ENCODE measurements at places on chromosomes 5 and 9. TPM values are rescaled to one million over a fixed set of nuclear protein-coding genes. Genes with fewer than 3 reads are reported as not detected.

DNA sequence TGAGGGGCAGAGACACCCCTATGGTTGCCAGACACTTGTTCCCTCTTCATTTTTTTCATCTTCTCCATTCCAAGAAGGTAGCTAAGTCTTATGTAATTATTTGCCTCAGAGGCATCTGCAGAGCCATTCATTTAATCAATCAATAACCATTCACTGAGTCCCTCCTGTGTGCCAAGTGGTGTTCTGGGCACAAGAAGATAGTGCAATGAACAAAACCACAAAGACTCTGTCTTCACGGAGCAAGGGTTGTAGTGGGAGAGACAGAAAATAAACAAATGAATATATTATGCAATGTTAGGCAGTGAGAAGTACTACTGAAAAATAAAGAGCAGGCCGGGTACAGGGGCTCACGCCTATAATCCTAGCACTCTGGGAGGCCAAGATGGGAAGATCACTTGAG, 41.4 kb upstream of the CTNNA1 start:
- no peaks in the 10 kb centered on the region for H3K36me3 ChIP-seq
- H3K4me3 ChIP-seq: no peak overlapping the region
- H3K4me1 ChIP-seq: peaks cover 19% of the 10 kb centered on the region
- peaks cover 4% of the 10 kb centered on the region for H3K27me3 ChIP-seq
- DNase-seq: no peak

DNA sequence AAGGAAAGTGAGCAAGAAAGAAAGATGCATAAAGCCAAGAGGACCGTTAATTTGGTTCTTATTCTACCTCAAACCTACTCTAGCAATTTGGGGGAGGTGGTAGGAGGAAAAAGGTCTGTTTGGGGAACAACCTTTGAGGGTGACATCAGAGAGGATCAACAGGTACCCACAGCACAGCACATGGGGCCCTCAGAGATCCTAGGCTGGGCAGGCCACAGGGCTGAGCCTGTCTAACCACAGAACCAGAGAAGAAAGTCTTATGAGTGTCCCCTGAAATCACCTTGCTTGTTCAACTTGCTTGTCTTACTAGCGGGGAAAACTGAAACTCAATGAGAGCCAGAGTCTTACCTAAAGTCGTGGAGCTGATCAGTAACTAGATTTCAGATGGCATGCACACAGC, 385.2 kb downstream of the SPOCK1 start:
- no peak overlapping the region for H3K27ac ChIP-seq
- peaks cover 5% of the 10 kb centered on the region for H3K36me3 ChIP-seq
- DNase-seq: no peak

DNA sequence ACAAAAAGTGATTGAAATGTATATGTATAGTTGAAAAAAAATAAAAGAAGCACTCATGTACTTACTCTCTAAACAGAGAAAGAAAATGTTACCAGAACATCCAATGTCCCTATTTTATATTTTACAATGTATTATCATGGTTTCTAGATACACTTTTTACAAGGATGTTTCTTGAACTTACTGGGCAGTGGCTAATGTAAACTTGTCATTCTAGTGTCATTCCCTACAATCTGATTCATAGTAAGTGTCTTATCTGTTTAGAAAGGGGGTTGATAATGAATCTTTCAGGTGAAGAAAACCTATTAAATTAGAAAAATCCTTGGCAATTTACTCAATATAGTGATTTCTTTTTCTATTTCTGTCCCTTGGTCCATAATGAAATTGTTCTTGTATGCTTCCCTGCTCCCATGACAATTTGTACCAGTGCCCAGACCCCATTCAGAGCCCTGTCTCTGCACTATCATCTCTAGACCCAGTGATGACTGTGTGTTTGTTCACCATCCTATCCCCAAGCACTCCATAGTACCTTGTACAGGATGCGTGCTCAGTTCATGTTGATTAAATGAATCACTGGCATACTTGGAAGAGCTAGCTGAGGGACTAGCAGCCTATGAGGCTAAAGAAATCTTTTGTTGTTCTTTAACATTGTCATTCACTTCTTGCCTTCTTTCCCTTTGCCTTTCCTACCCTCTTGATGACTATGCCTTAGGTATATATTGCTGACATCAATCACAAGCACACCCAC, 101.2 kb downstream of the HMHB1 start:
- H3K27ac ChIP-seq: no peak overlapping the region
- H3K27me3 ChIP-seq: peaks cover 4% of the 10 kb centered on the region
- DNase-seq: no peak

GRCh38 chr9:134192311-134192950, 28.1 kb upstream of the RNU6ATAC start:
- H3K4me3 ChIP-seq: no peak overlapping the region
- H3K27ac ChIP-seq: no peak overlapping the region
- H3K36me3 ChIP-seq: no peaks in the 10 kb centered on the region
- peaks cover 11% of the 10 kb centered on the region for H3K4me1 ChIP-seq

GRCh38 chr5:123718238-123718637, 206.3 kb downstream of the CSNK1G3 start:
- H3K4me3 ChIP-seq: no peak overlapping the region
- H3K27ac ChIP-seq: no peak overlapping the region
- no peak for DNase-seq
- H3K27me3 ChIP-seq: no peaks in the 10 kb centered on the region

GRCh38 chr9:32331240-32331639, 53.2 kb upstream of the ACO1 start:
- H3K4me1 ChIP-seq: no peaks in the 10 kb centered on the region
- no peak overlapping the region for H3K4me3 ChIP-seq
- no peaks in the 10 kb centered on the region for H3K27me3 ChIP-seq
- H3K27ac ChIP-seq: no peak overlapping the region
- no peaks in the 10 kb centered on the region for H3K36me3 ChIP-seq
- no peak for DNase-seq

DNA sequence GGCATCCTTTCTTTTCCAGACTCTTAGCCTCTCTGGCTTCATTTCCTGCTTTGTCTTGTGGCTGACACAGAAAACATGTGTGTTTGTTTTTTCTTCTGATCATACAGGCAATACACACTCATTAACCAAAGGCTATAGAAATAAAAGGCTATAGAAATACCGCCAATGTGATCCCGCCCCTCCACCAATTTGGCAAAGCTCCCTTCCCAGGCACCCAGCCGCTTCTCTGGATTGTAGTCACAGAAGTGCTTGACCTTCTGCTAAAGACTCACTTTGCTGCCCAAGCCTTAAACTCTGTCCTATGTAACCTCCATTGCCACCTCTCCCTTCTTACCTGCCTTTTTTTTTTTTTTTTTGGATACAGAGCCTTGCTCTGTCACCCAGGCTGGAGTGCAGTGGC, 5.3 kb downstream of the TXNDC15 start:
- no peak overlapping the region for H3K27ac ChIP-seq
- peaks cover 8% of the 10 kb centered on the region for H3K36me3 ChIP-seq
- H3K4me1 ChIP-seq: peaks cover 29% of the 10 kb centered on the region
- no peak for DNase-seq

TAS2R1 gene
- not detected for total RNA-seq

DNA sequence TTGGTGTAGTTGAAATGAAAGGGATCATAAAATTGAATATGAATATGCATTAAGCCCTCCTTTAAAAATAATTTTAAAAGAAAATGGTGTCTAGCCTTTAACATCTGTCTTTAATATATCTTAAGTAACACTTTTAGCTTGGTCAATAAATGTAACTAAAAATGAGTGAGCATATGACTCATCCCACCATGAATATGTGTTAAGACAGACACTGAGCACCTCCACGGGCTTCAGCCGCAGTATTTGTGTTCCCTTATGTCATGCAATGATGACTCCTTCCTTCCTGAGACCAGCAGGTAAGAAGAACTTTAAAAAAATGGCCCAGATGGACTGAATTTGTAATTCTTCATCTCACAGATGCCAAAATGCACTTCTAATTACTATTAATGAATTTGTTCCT, 563.2 kb downstream of the NR2F1-AS1 start:
- H3K27ac ChIP-seq: no peak overlapping the region
- H3K4me1 ChIP-seq: peaks cover 32% of the 10 kb centered on the region
- H3K36me3 ChIP-seq: no peaks in the 10 kb centered on the region

PCDHAC1 gene
- total RNA-seq: 4.1 TPM

DNA sequence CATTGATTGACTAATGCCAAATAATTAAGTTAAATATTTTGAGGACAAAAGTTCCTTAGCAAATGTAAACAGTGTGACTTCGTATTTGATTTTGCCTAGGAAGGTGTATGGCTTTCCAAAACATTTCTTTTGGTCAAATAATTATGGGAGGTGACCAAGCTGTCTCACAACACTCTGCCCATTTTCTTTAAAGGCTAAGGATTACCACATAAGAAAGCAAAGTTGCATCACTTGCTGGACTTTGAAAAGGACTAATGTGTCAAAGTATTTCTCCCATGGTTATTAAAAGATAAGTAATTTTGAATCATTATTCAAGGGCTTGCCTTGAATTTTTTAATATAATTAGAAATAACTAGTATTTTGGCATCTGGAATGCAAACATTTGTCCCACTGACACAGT, 74.7 kb downstream of the HAPLN1 start:
- no peak overlapping the region for H3K4me3 ChIP-seq
- DNase-seq: no peak
- H3K4me1 ChIP-seq: peaks cover 14% of the 10 kb centered on the region
- no peaks in the 10 kb centered on the region for H3K36me3 ChIP-seq
- H3K27ac ChIP-seq: no peak overlapping the region

GFPT2 gene
- 11.1 TPM for total RNA-seq

DNA sequence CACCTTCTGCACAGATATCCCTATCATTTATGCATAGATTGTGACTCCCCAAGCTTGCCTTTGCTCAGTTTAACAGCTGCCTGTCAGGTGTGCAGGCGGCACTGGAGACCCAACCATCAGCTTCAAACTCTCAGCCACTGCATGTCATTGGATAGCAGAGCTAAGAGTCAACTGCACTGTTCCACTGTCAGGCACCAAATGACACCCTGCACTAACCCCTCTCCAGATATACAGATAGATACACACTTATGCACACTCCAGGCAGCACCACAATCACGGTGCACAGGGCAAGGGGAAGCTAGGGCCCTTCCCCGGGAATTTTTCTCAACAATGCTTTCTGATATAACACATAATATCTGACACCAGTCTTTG, 142.3 kb downstream of the BNC2 start:
- H3K4me1 ChIP-seq: peaks cover 65% of the 10 kb centered on the region
- peaks cover 42% of the 10 kb centered on the region for H3K27me3 ChIP-seq
- H3K36me3 ChIP-seq: no peaks in the 10 kb centered on the region
- peak overlapping the region; percentile 95 for H3K4me3 ChIP-seq
- no peak for DNase-seq

GRCh38 chr5:55114061-55114460, 11.6 kb downstream of the GZMA start:
- no peak overlapping the region for H3K4me3 ChIP-seq
- no peak overlapping the region for H3K27ac ChIP-seq
- no peaks in the 10 kb centered on the region for H3K27me3 ChIP-seq
- DNase-seq: no peak

- H3K4me3 ChIP-seq: no peak overlapping the region
- DNase-seq: no peak
- H3K27me3 ChIP-seq: no peaks in the 10 kb centered on the region
Observed at GRCh38 chr9:127721391-127721821, 5.5 kb downstream of the TTC16 start.

DNA sequence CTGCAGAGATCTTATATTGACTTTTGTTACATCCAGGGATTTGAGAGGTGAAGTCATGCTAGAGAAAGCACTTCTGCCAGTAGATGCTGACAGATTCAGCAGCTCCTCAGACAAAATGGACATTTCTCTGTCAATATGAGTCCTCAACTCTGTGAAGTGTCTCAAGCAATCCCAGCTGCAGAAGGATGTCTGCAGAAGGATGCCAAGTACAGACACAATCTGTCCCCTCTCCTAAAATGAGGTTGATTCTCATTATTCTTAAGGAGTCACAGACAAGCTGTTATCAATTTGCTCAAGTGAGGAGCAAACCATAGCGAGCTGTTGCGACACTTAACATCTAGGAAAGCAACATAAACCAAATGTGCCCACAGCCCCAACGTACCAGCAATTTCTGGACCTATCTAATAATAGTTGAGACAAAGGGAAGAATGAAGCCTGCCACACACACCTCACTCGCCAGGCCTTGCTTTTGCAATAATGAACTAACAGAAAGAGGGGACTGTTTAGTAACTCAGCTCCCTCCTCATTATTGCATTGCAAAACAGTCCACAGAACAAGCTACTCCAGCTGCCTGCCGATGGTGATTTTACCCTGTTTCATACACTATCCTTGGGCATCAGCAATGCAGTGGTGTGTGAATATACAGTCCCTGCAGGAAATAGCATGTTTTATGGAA, 364.2 kb upstream of the PDE4D start:
- H3K4me3 ChIP-seq: no peak overlapping the region
- peaks cover 2% of the 10 kb centered on the region for H3K27me3 ChIP-seq
- DNase-seq: no peak
- H3K4me1 ChIP-seq: no peaks in the 10 kb centered on the region
- no peaks in the 10 kb centered on the region for H3K36me3 ChIP-seq
- no peak overlapping the region for H3K27ac ChIP-seq

- no peaks in the 10 kb centered on the region for H3K27me3 ChIP-seq
- no peak for DNase-seq
- H3K4me1 ChIP-seq: no peaks in the 10 kb centered on the region
- no peaks in the 10 kb centered on the region for H3K36me3 ChIP-seq
Observed at GRCh38 chr5:134439210-134439654, 27.6 kb upstream of the CDKN2AIPNL start.

DNA sequence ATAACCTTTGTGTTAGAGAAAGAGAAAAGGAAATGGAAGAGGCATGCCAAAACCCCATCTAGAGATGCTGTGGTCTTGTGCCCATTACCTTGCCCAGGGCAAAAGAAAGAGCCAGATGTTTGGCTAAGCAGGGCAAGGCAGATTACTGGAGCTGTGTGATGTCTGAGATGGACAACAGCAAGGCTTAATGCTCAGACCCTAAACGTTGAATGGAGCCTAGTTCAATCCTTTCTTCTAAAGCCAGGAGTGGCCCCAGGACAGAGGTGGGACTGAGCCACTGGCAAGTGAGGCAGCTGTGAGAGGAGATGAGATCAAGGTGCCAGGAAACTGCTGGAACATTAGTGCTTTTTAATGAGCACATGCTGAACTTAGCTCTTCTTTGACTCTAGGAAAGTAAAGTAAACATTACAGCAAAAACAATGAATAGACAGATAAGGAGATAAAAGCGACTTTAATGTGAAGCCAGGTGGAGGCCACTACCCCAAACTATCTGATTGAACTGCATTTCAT, 143.0 kb upstream of the EGFLAM start:
- H3K27me3 ChIP-seq: no peaks in the 10 kb centered on the region
- no peak overlapping the region for H3K27ac ChIP-seq
- DNase-seq: no peak
- H3K4me1 ChIP-seq: peaks cover 23% of the 10 kb centered on the region
- H3K36me3 ChIP-seq: no peaks in the 10 kb centered on the region

GAPVD1 gene
- 45.5 TPM for total RNA-seq

N4BP3 gene
- 1.4 TPM for total RNA-seq

- no peaks in the 10 kb centered on the region for H3K27me3 ChIP-seq
- H3K36me3 ChIP-seq: no peaks in the 10 kb centered on the region
- no peaks in the 10 kb centered on the region for H3K4me1 ChIP-seq
- no peak overlapping the region for H3K4me3 ChIP-seq
- DNase-seq: no peak
Observed at GRCh38 chr5:137622850-137623249, 113.0 kb downstream of the KLHL3 start.

- H3K4me3 ChIP-seq: peak overlapping the region; percentile 96
- H3K27ac ChIP-seq: peak overlapping the region; percentile 52
- H3K36me3 ChIP-seq: no peaks in the 10 kb centered on the region
- no peak for DNase-seq
- peaks cover 21% of the 10 kb centered on the region for H3K27me3 ChIP-seq
Observed at GRCh38 chr9:134065612-134066419, 2.0 kb downstream of the BRD3 start.
